Hematopoietic multipotent progenitor cell (in vitro differentiated cells): ENCODE measurements at places on chromosomes 5 and 9. TPM values are rescaled to one million over a fixed set of nuclear protein-coding genes. Genes with fewer than 3 reads are reported as not detected.

The FCN2 gene
- not detected for total RNA-seq

The LCN15 gene
- not detected for total RNA-seq

The SLC27A4 gene
- total RNA-seq = 23.2 TPM

The PBX3 gene
- 22.4 TPM for total RNA-seq

The HMMR gene
- 0.54 TPM for total RNA-seq

The SLC46A2 gene
- total RNA-seq = under 0.01 TPM

The GPR21 gene
- total RNA-seq = 12.1 TPM

The CDH6 gene
- total RNA-seq = under 0.01 TPM

The PAEP gene
- total RNA-seq = not detected

The SPATA31A7 gene
- total RNA-seq = not detected

The C9orf153 gene
- total RNA-seq = 0.81 TPM

The LMX1B gene
- under 0.01 TPM for total RNA-seq

- DNase-seq = no peak
These were observed 198.2 kb downstream of the KIF4B start for GRCh38 chr5:155211764-155212163.

DNA sequence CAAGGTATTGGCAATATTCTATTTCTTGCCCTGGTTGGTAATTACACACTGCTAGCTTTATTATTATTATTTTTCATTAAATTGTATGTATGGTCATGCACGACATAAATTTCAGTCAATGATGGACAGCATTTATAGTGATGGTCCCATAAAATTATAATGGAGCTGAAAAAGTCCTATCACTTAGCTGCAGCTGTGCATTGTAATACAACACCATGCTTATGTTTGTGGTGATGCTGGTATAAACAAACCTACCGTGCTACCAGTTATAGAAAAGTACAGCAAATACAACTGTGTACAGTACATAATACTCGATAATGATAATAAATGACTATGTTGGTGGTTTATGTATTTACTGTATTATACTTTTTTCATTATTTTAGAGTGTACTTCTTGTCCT, 65.5 kb downstream of the NR3C1 start:
- no peak for DNase-seq

- DNase-seq = no peak
These were observed 166.2 kb upstream of the KLF9 start for GRCh38 chr9:70580606-70581195.

GRCh38 chr5:86644843-86645242, 27.1 kb downstream of the COX7C start:
- DNase-seq = no peak

DNA sequence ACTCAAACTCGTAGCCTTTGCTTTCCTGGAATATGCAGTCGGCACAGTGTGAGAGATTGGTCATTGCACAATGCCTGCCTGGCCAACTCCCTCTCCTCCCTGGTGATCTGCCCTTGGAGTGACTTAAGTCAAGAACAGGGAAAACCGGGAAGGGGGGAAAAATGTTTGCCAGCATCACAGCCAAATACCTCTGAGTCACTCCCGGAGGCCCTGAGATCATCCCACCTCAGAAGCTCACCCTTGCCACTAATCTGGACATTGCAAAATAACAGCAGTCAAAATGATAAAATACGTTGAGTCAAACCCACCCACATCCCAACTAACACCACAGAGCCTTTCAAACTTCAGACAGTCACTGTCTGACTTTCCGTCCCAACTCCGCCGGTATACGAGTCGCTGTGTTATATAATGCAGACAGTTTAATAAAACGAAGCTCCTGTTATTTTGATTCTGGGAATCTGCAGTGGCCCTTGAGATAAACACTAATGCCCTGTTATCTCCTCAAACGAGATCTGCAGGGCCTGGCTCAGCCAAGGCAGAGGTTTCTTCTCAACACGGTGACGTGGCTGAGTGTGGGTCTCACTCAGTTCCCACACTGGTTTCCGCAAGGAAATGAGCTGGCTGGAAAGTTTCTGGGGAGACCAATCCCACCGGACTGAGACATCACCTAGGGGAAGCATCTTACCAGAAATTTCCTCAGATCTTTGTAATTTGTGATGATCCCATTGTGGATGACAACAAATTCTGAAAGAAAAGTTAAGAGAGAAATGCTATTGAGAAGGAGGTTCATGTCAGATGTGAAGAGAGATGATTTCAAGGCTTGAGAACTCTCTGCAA, 22.1 kb downstream of the GFPT2 start:
- DNase-seq = no peak

GRCh38 chr9:91820126-91820750, 129.8 kb downstream of the ROR2 start:
- no peak for DNase-seq

DNA sequence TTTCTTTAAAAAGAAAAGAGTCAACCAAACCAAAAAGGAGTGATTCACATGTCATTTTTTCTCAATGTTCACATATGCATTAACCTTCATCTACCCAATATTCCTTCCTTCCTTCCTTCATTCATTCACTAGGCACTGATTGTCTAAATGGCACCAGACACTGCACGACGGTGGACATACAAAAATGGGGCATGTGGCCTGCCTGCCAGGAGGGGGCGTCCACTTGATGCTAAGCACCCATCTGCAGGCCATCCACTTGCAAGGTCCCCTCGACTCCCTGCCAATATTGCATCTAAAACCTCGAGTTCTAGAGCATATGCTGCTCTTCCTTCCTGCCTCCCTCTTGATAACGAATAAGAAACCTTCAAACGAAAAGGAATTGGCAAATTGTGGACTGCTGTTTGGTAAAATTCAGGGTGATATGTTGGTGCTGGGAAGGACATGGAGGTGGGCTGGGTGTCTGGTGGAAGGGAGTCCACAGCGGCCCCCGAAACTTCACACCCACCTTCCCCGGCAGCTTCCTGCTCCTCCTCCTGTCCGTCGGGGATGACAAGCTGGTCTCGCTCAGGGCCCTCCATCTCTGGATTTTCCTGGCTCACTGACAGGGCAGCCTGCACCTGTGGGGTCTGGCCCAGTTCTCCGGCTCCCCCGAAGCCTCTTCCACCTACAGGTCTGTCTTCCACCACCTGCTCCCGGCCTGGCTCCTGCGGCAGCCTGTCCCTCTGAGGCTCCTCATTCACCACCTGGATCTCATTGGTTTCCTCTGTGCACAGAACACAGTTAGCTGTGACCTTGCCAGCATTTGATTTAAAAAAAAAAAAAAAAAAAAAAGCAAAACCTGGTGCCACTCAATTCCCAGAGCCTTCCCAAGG, 64.3 kb downstream of the GOLM1 start:
- DNase-seq = no peak

- DNase-seq = peak; percentile 34
These were observed 8.8 kb upstream of the N4BP3 start for GRCh38 chr5:178104492-178104891.

DNA sequence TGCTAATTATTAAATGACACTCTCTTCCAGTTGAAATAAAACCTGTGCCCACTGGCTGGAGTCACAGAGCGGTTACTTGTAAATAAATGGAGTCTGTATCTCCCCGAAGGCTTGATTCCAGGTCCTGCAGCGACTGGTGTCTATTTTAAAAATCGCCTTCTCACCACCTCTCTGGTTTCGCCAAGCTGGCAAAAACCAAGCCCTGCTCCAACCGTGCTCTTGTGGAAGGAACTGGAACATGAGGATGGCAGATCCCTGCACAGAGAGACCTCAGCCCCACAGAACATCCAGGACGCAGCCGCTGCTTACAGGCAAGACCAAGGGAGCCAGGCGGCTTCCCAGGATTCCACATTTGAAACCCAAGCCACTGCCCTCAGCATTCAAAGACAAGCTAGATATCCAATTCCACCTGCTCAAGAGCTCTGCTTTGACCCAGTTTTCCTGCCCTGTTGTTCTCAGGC, 15.0 kb downstream of the SEMA4D start:
- no peak for DNase-seq

DNA sequence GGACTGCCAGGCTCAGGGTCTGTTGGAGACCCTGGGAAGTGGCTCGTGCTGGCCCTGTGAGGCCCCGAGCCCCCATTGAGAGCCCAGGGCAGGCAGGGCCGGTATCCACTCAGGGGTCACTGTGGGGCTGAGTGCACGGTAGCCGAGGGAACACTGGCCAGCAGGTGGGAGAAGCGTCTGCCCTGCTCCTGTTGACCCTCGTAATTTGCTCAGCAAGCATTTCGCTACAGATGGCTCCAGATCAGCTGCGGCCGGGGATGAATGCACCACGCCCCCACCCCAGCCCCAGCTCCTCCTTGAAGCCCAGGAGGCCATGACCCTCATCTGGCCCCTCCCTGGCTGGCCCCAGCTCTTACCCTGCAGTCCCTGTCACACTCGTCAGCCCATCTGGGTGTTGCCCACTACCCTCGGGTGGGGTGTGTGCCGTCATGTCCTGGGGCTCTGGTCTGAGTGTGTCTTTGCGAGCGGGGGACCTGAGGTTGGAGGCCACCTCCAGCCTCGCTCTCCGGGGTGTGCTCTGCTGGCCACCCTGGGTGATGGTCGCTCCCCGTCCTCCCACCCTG, 6.1 kb upstream of the NRARP start:
- no peak for DNase-seq

DNA sequence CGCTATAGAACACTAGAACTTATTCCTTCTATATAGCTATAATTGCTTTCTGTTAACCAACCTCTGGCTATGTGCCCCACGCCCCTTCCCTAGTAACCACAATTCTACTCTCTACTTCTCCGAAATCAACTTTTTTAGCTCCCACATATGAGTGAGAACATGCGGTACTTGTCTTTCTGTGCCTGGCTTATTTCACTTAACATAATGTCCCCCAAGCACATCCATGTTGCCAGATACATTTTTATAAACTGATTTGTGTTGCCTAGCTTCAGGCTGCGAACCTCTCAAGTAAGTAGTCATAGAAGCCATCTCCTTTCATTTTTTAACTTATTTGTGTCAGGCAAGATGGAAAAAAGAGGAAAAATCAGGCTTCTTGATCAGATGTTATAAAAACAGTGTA, 249.5 kb downstream of the TMEM167A start:
- DNase-seq = no peak

GRCh38 chr5:54774281-54775170, 210.9 kb downstream of the ESM1 start:
- no peak for DNase-seq

DNA sequence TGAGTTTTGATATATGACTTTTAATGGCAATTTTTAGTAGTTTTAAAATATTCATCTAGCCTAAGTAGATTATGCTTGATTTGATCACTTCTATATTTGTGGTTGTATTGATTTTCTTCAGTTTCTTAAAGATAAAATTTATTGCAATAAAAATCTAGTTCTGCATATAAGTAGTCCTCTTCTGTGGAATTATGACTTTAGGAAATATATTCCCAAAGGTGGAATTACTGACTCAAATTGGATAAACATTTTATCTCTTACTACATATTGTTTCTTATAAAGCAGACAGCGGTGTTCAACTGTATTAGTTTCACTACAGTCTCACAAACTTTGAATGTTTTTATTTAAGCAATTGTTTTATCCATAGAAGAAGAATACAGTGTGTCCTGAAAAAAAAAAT, 883.0 kb upstream of the SEMA6A start:
- no peak for DNase-seq

DNA sequence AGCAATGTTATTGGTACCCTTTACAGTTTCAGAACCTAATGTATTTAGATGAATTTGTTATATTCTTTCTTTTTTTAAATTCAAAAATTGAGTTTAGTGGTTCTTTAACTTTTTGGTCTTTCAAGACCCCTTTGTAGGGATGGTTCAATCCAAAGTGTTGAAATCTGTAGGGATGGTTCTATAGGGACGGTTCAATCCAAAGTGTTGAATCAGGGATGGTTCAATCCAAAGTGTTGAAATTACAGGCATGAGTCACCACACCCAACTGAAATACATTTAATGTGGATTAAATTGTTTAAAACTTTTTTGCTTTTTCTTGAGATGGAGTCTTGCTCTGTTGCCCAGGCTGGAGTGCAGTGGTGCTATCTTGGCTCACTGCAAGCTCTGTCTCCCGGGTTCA, 30.6 kb downstream of the SNX2 start:
- no peak for DNase-seq

- no peak for DNase-seq
These were observed 81.4 kb upstream of the RANBP6 start for GRCh38 chr9:6096821-6097220.

DNA sequence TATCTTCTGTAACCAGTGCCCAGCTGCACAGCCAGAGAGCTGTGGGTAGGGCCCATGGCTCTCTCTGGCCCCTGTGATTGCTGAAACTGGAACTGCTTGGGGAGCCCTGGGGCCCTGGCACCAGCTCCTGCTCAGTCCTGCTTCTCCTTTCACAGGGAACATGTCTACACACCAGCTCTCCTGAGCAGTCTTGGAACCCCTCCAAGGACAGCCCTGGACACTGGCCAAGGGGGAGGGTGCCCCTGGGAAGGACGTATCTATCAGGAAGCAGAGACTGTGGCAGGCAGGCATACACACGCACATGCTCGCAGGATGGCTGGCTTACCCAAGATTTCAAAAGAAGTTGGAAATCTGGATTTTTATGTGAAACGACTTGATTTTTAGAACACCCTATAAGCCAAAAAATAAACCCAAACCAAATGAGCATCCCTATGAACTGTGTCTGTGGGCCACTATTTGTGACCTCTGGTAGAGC, 8.8 kb upstream of the TRAF1 start:
- DNase-seq = no peak

- no peak for DNase-seq
These were observed 157.3 kb upstream of the DAPK1 start for GRCh38 chr9:87340391-87340790.

- DNase-seq = peak; percentile 84
These were observed 1.4 kb downstream of the ATOSB start for GRCh38 chr9:35114113-35114839.

DNA sequence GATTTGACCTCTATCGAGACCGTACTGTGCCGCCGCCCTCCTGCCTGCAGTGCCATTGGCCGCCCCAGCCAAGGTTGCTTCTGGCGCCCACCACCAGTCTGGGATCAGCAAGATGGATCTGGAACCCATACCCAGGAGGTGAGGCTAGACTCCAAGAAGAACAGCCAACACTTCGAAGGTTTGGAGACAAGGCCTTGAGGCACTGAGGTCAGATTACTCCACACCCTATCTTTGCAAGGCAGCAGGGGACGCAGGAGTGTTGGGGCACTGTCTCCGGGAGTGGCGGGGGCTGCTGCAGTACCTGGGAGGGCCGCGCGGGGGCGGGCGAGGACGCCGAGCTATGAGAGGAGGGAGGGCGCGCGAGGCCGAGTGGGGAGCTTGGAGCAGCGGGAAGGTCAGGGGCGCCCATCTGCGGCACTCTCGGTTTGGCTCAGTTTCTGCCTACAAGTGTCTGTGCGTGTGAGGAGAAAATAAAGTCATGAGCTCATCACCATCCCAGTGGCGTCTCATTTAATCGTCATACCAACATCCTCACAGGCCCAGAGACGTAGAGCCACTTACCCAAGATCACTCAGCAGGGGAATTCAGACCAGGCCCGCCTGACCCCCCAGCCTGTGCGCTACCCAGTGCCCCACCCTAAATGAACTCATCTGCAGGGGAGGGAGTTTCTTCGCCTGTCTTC, 20.5 kb upstream of the PSD2 start:
- DNase-seq = peak; percentile 77

- no peak for DNase-seq
These were observed 14.1 kb downstream of the TRIM7 start for GRCh38 chr5:181190711-181191525.

- no peak for DNase-seq
These were observed 75.2 kb downstream of the NPR3 start for GRCh38 chr5:32786311-32786710.

GRCh38 chr9:21681641-21682040, 120.8 kb upstream of the MTAP start:
- DNase-seq = no peak

- DNase-seq = no peak
These were observed 188.3 kb downstream of the GRIA1 start for GRCh38 chr5:153678617-153679329.

GRCh38 chr5:126777975-126778674, 1.2 kb downstream of the LMNB1 start:
- DNase-seq = peak; percentile 80
